ENCODE measurements at places on chromosomes 16 and 17. TPM values are rescaled to one million over a fixed set of nuclear protein-coding genes. Genes with fewer than 3 reads are reported as not detected.
A peak's percentile ranks its signal among the peaks of the same experiment; 100 is the strongest.

DNA sequence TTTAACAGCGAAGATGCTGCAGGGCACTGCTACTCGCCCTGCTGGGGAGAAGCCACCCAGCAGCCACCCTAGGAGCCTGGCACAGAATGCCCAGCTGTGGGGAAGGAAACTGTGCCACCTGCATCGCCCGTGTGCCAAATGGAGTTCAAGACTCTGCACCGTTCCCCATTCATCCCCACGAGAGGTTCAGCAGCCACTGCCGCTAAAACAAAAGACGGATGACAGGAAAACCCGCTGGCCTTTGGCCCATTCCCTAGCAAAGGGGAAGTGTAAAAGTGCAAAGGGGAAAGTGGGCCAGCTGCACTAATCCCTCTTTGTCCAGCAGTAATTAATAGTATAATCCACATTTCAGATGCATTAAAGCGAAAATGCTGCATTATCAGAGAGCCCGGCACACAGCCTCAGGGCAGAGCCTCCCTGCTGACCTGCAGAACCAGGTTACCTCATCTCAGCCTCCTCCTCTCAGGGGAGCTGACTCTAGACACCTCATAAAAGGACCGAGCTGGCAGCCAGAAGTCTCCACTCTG is 37.7 kb downstream of the ZFHX3 start:
- H3K4me3 ChIP-seq = no peak overlapping the region
- H3K27me3 ChIP-seq = no peaks in the 10 kb centered on the region
- H3K36me3 ChIP-seq = no peaks in the 10 kb centered on the region
- H3K4me1 ChIP-seq = peaks cover 2% of the 10 kb centered on the region

DNA sequence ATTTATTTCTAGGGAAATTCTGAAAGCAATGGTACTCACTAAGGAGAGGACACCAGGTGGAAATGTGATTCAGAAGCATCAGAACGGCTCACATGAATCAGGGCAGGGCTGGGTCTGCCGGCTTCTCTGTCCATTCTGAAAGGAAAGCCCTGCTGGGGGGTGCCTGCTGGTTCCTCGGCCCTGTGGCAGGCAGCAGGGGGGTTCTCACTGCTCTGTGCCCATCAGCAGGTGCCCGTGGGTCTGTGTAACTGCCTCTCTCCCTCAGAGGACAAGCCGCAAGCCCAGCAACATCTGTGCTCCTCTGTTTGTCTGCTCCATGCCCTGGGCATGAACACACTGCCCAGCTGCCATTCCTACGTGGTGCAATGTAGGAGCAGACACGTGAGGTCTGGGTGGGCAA is 74.9 kb upstream of the ZNF423 start:
- H3K4me1 ChIP-seq = no peaks in the 10 kb centered on the region
- no peak overlapping the region for H3K4me3 ChIP-seq
- DNase-seq = no peak

The WSCD1 gene
- total RNA-seq = 3.9 TPM

DNA sequence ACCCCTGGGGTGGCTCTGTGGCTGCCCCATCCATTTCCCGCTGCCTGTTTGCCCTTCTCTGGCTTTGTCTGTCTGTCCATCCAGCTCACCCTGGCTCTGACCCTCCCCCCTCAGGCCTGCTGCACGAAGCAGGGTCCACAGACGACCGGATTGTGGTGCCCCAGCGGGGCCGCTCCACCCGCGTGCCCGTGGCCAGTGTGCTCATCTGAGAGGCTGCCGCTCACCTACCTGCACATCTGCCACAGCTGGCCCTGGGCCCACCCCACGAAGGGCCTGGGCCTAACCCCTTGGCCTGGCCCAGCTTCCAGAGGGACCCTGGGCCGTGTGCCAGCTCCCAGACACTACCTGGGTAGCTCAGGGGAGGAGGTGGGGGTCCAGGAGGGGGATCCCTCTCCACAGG is 761 bp upstream of the LAT start:
- H3K36me3 ChIP-seq = no peaks in the 10 kb centered on the region
- no peaks in the 10 kb centered on the region for H3K4me1 ChIP-seq
- DNase-seq = no peak
- no peaks in the 10 kb centered on the region for H3K27me3 ChIP-seq
- no peak overlapping the region for H3K27ac ChIP-seq
- H3K4me3 ChIP-seq = no peak overlapping the region

GRCh38 chr16:86921289-86921688 is 342.9 kb downstream of the FOXL1 start:
- DNase-seq = no peak
- H3K27ac ChIP-seq = no peak overlapping the region
- H3K4me3 ChIP-seq = no peak overlapping the region
- H3K4me1 ChIP-seq = peaks cover 26% of the 10 kb centered on the region
- H3K27me3 ChIP-seq = no peaks in the 10 kb centered on the region

DNA sequence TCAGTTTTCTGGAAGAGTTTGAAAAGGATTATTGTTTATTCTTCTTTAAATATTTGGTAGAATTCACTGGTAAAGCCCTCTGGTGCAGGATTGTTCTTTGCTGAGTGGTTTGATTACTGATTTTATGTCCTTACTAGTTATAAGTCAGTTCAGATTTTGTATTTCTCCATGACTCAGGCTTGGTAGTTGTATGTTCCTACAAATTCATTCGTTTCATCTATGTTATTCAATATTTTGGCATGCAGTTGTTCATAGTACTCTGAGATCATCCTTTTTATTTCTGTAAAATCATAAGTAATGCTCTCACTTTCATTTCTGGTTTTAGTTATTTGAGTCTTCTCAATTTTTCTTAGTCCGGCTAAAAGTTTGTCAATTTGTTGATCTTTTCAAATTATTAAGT is 58.1 kb upstream of the CRYM start:
- H3K27ac ChIP-seq = no peak overlapping the region
- H3K27me3 ChIP-seq = no peaks in the 10 kb centered on the region
- no peaks in the 10 kb centered on the region for H3K4me1 ChIP-seq
- no peak for DNase-seq
- no peaks in the 10 kb centered on the region for H3K36me3 ChIP-seq
- no peak overlapping the region for H3K4me3 ChIP-seq

- H3K36me3 ChIP-seq = peaks cover 6% of the 10 kb centered on the region
- peaks cover 26% of the 10 kb centered on the region for H3K4me1 ChIP-seq
- DNase-seq = peak; percentile 27
- peak overlapping the region; percentile 64 for H3K4me3 ChIP-seq
Observed at GRCh38 chr16:57999366-57999970, 1.0 kb downstream of the ZNF319 start.

GRCh38 chr16:1112506-1113184 is 16.6 kb upstream of the C1QTNF8 start:
- no peaks in the 10 kb centered on the region for H3K4me1 ChIP-seq
- H3K27ac ChIP-seq = no peak overlapping the region
- no peak for DNase-seq
- H3K27me3 ChIP-seq = peaks cover 4% of the 10 kb centered on the region
- no peaks in the 10 kb centered on the region for H3K36me3 ChIP-seq
- H3K4me3 ChIP-seq = no peak overlapping the region

DNA sequence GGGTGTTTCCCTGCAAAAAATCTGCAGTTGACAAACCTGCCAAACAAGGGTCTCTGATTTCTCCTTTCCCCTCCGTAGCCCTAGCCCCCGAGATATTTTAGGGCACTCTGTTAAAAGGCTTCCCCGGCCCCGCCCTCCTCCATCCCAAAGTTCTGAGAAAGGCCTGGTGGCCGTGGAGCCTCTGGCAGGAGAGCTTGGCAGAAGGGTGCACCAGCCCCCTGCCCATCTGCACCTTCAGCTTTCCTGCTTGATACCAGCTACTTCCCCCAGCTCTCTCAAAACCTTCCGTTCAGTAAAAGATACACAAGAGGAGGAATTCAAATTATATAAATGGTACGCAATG is 711 bp upstream of the CANT1 start:
- H3K4me1 ChIP-seq = peaks cover 27% of the 10 kb centered on the region
- no peak overlapping the region for H3K27ac ChIP-seq
- no peaks in the 10 kb centered on the region for H3K36me3 ChIP-seq
- H3K4me3 ChIP-seq = peak overlapping the region; percentile 96
- no peaks in the 10 kb centered on the region for H3K27me3 ChIP-seq

The C16orf92 gene
- not detected for total RNA-seq

DNA sequence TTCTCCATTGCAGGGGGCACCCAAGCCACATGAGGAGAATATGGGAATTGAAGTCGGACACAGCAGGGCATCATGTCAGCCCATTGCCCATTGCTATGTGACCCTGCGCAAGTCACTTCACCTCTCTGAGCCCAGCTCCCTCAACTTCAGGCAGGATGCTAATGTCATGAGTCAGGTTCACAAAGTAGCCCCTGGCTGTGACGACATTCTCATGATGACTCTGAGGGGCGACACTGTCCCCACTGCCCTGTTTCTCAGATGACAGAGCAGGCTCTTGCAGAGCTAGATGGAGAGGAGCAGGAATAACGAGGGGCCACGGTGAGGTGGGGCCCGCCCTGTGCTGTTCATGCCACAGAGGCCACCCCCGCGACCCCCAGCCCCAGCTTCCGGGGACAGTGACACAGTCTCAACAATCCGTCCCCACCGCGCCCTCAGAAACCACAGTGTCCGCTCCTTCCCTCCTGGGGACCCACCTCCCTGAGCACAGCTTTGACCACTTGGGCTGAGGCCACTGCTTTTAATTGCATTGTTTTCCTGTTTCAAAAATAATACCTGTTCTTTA is 13.2 kb upstream of the ZNF469 start:
- no peaks in the 10 kb centered on the region for H3K36me3 ChIP-seq
- H3K27ac ChIP-seq = no peak overlapping the region
- no peak for DNase-seq

The KRTAP2-2 gene
- total RNA-seq = not detected

GRCh38 chr17:3647769-3648555 is 11.4 kb downstream of the CTNS start:
- H3K27me3 ChIP-seq = no peaks in the 10 kb centered on the region
- peaks cover 13% of the 10 kb centered on the region for H3K36me3 ChIP-seq
- H3K4me1 ChIP-seq = no peaks in the 10 kb centered on the region
- no peak overlapping the region for H3K27ac ChIP-seq

The CCL15 gene
- not detected for total RNA-seq

The ITGAL gene
- 0.23 TPM for total RNA-seq

The KCNG4 gene
- total RNA-seq = not detected

The PRAC2 gene
- not detected for total RNA-seq

- no peak overlapping the region for H3K27ac ChIP-seq
- no peaks in the 10 kb centered on the region for H3K36me3 ChIP-seq
- no peak for DNase-seq
- H3K4me3 ChIP-seq = no peak overlapping the region
- no peaks in the 10 kb centered on the region for H3K27me3 ChIP-seq
- H3K4me1 ChIP-seq = no peaks in the 10 kb centered on the region
Observed at GRCh38 chr17:76019833-76020467, 7.2 kb downstream of the EVPL start.

GRCh38 chr17:80992948-80993624 is 1.4 kb downstream of the CHMP6 start:
- peaks cover 24% of the 10 kb centered on the region for H3K4me1 ChIP-seq
- H3K4me3 ChIP-seq = peak overlapping the region; percentile 76
- no peaks in the 10 kb centered on the region for H3K27me3 ChIP-seq
- H3K27ac ChIP-seq = no peak overlapping the region
- DNase-seq = no peak
- no peaks in the 10 kb centered on the region for H3K36me3 ChIP-seq

GRCh38 chr17:51439395-51440229 is 179.3 kb downstream of the UTP18 start:
- H3K27ac ChIP-seq = no peak overlapping the region
- H3K36me3 ChIP-seq = no peaks in the 10 kb centered on the region
- no peaks in the 10 kb centered on the region for H3K4me1 ChIP-seq
- no peaks in the 10 kb centered on the region for H3K27me3 ChIP-seq
- no peak overlapping the region for H3K4me3 ChIP-seq

DNA sequence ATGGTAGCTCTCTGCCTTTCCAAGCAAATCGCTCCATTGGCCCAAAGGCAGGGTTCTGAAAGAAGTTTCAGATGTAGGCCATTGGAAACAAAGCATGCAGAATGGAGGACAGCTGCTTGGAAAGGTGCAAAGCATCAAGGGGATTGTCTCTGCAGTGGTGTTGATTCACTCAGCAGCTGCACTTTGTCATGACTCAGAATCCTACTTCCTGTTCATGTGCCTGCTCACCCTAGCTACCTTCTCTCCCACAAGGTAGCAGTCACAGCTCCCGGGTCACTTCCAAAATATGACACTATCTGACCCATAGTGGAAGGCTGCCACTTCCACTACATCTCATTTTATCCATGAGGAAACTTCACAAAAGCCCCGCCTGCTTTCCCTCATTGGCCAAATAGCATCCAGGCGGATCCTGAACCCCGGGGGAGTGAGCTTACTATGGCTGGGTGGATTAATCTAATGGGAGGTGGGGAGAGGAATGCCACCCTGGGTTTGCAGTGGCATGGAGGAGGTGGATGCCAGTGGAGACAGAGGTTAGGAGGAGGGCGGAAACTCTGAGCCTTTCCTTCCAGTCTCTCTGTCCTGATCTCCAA is 74.7 kb upstream of the NKD1 start:
- peaks cover 11% of the 10 kb centered on the region for H3K4me1 ChIP-seq
- peaks cover 3% of the 10 kb centered on the region for H3K27me3 ChIP-seq
- no peak overlapping the region for H3K4me3 ChIP-seq

DNA sequence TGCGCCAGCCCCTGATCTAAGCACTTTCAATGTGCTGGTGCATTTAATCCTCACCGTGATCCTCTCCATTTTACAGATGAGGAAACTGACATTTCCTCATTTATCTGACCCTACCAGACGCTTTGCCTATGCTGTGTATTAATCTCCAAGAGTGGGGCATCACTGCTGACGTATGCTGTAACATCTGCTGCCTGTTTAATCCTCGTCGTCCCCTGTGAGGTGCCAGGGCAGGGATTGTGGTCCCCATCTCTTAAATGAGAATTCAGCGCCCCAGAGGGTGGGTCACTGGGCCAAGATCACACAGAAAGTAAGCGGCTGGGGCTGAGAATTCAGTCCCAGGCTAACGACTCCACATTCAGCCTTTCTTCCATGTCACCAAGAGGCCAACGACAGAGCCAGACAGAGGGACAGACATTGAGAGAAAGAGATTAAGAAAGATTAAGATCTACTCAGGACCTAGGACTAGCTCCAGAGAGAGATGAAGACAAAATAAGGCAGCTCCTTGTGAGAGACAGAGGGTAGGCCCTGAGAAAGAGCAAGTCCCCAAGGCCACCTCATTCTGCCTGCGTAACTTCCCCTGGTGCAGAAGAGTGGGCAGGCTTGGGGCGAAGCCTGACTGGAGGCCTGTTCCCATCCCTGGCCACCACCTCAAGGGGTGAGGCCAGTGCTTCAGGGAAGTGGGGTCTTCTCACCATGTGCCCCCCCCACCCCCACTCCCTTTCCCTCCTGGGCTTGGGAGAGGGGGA is 13.5 kb downstream of the CACNA1G start:
- H3K27ac ChIP-seq = no peak overlapping the region
- no peak for DNase-seq
- H3K36me3 ChIP-seq = no peaks in the 10 kb centered on the region
- H3K27me3 ChIP-seq = peaks cover 10% of the 10 kb centered on the region
- no peak overlapping the region for H3K4me3 ChIP-seq

The ARHGDIG gene
- total RNA-seq = 3.3 TPM

The PPY gene
- not detected for total RNA-seq

- no peaks in the 10 kb centered on the region for H3K27me3 ChIP-seq
- peak; percentile 44 for DNase-seq
- H3K4me3 ChIP-seq = peak overlapping the region; percentile 73
- H3K36me3 ChIP-seq = no peaks in the 10 kb centered on the region
- H3K27ac ChIP-seq = peak overlapping the region; percentile 58
- peaks cover 22% of the 10 kb centered on the region for H3K4me1 ChIP-seq
Observed at GRCh38 chr17:978103-979093, 1.2 kb downstream of the NXN start.

- no peaks in the 10 kb centered on the region for H3K27me3 ChIP-seq
- H3K4me3 ChIP-seq = no peak overlapping the region
- no peaks in the 10 kb centered on the region for H3K36me3 ChIP-seq
Observed at GRCh38 chr17:13518261-13519000, 83.3 kb downstream of the HS3ST3A1 start.
